ENCODE measurements at places on chromosomes 1 and 21. TPM values are rescaled to one million over a fixed set of nuclear protein-coding genes. Genes with fewer than 3 reads are reported as not detected.

The CBR3 gene
- 2.1 TPM for total RNA-seq

The OR2G6 gene
- not detected for total RNA-seq

The TEDDM1 gene
- total RNA-seq, result not detected

The PIK3R3 gene
- total RNA-seq, result 85.3 TPM

The TCEANC2 gene
- total RNA-seq, result 8.5 TPM

The CA6 gene
- not detected for total RNA-seq

DNA sequence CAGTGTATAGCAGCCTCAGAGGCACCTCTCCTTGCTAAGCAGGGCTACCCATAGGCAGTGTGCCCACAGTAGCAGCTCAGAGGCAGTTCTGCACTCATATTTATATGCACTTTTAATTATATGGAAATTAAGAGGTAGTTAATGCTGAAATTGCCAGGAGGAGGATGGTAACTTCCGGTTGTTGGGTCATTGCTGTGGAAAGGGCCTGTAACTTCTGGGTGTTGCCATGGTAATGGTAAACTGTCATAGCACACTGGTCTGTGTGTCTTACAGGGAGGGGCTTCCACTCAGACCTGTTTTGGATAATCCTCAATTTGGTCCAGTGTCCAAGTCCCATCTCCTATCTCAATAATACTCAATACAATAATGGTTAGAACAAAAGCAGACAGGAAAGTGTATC, 7.6 kb downstream of the CFH start:
- H3K36me3 ChIP-seq, result no peaks in the 10 kb centered on the region
- H3K4me1 ChIP-seq, result no peaks in the 10 kb centered on the region

GRCh38 chr1:57142169-57142568, 176.4 kb upstream of the C8B start:
- H3K27me3 ChIP-seq, result no peaks in the 10 kb centered on the region
- DNase-seq, result no peak
- no peak overlapping the region for H3K27ac ChIP-seq
- no peak overlapping the region for H3K4me3 ChIP-seq
- peaks cover 11% of the 10 kb centered on the region for H3K4me1 ChIP-seq

DNA sequence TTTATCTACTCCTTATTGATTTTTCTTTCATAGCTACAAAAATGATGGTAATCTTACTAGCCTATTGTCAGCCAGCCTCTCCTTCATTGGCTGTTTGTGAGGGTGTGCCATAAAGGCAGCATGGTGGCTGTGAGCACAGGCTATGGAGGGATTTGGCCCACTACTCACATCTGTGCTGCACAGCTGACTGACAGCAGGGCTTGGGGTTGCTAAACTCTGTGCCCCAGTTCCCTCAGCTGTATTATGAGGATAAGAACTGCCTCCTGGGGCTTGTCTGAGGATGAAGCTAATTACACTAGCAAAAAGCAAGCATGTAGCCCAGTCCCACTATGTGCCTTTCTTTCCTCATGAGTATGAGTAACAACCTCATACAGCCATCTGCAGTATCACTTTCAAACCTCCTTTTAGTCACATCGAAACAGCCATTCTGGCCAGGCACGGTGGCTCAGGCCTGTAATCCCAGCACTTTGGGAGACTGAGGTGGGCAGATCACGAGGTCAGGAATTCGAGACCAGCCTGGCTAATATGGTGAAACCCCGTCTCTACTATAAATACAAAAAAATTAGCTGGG, 66.2 kb downstream of the COQ8A start:
- DNase-seq, result no peak
- no peaks in the 10 kb centered on the region for H3K4me1 ChIP-seq
- H3K36me3 ChIP-seq, result peaks cover 10% of the 10 kb centered on the region
- no peak overlapping the region for H3K27ac ChIP-seq
- no peaks in the 10 kb centered on the region for H3K27me3 ChIP-seq

- H3K4me3 ChIP-seq, result no peak overlapping the region
- H3K27ac ChIP-seq, result no peak overlapping the region
- H3K27me3 ChIP-seq, result no peaks in the 10 kb centered on the region
- peaks cover 13% of the 10 kb centered on the region for H3K36me3 ChIP-seq
Measured at GRCh38 chr1:230818367-230818766, 50.0 kb downstream of the C1orf198 start.

- no peak overlapping the region for H3K4me3 ChIP-seq
- no peak overlapping the region for H3K27ac ChIP-seq
- no peak for DNase-seq
- peaks cover 10% of the 10 kb centered on the region for H3K36me3 ChIP-seq
- H3K27me3 ChIP-seq, result no peaks in the 10 kb centered on the region
Measured at GRCh38 chr21:46111857-46112724, 14.2 kb downstream of the COL6A2 start.

DNA sequence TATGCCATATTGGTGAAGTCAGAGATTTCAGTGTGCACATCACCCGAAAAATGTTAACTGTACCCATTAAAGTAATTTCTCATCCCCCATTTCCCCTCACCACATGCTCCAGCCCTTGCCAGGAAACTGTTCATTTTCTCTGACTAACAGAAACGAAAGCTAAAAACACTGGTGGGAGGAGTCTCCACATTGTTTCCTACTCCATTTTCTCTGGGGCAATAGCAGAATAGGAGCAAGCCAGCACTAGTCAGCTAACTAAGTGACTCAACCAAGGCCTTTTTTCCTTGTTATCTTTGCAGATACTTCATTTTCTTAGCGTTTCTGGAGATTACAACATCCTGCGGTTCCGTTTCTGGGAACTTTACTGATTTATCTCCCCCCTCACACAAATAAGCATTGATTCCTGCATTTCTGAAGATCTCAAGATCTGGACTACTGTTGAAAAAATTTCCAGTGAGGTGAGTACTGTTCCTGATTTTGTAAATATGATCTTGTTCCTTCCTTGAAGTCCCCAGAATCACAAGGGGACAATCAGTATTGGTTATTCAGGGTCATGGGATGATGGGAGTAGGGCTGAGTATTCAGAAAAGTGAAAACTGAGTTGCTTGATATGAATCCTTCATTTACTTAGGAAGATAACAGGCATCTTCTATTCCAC, at the start of gene IFI16:
TSS of gene IFI16 (plus strand) at position 204 of the 658 bp plus-strand sequence. CDS start 4,774 bp downstream, outside the sequence.
- H3K27me3 ChIP-seq, result no peaks in the 10 kb centered on the region
- H3K4me1 ChIP-seq, result peaks cover 28% of the 10 kb centered on the region
- no peaks in the 10 kb centered on the region for H3K36me3 ChIP-seq
- DNase-seq, result no peak
- H3K4me3 ChIP-seq, result no peak within 1 kb of the TSS

DNA sequence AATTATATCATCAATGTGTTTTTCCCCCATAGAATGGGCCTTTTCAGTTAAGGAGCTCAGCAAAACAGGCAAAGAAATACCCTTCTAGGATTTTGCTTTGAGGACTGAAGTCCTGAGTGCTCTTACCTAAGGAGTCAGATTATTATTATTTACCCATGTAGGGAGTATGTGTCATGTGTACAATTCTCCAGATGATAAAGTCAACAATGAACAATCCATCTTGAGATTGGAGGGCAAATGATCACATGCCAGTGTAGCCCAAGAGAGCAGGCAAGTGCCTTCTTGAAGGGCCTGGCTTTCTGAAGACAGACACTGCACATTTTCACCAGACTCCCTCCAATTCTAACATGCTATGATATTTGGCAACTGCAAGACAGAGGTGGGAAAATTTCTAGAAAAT, 159.7 kb downstream of the PCNX2 start:
- peaks cover 2% of the 10 kb centered on the region for H3K36me3 ChIP-seq
- no peaks in the 10 kb centered on the region for H3K27me3 ChIP-seq
- DNase-seq, result no peak
- H3K27ac ChIP-seq, result no peak overlapping the region
- H3K4me3 ChIP-seq, result no peak overlapping the region
- H3K4me1 ChIP-seq, result peaks cover 2% of the 10 kb centered on the region

DNA sequence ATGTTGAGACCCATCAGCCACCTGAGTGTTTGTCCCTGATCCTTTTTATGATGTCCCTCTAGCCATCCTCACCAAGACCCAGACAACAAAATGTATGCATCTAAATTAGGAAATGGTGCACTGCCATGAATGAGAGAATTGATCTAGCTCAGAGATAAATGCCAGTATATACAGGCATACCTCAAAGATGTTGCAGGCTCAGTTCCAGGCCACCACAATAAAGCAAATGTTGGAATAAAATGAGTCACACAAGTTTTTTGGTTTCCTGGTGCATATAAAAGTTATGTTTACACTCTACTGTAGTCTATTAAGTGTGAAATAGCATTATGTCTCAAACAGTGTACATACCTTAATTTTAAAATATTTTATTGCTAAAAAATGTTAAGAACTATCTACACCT, 63.9 kb downstream of the CHIA start:
- DNase-seq, result no peak
- H3K4me1 ChIP-seq, result no peaks in the 10 kb centered on the region
- H3K27me3 ChIP-seq, result no peaks in the 10 kb centered on the region
- H3K36me3 ChIP-seq, result no peaks in the 10 kb centered on the region

DNA sequence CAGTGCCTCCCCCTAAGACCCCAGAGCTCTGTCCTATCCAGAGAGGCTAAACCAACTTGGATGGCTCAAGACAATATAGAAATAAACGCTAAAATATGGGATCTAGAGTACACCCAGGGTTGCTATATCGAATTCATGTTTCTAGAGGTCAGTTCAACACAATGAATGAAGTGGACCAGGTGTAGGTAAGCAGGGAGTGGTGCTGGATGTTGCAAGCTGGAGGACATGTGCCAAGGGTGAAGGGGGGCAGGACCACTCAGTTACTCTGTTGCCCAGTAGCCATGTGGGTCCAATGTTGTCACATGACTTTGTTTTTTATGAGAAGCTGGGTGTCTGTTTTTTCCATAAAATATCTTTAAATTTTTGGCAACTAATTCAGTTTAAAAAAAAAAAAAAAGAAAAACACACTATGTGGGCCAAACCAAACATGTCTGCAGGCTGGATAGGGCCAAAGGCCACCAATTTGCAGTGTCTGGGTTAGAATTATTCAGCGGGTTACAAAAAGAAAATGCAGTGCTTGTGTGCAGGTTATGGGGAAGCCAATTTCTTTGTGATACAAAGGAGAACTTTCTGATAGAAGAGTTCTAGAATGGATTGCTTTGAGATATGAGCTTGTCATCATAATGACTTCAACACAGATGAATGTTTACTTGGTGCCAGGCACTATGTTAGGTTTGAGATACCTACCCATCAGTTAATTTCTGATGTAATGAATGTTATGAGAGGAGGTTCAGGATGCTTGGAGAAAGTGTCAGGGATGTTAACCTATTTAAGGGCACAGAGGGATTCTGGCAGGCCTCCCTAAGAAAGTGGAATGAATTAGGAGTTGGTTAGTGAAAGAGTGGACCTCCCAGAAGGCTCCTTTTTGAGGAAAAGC, 8.9 kb downstream of the CACHD1 start:
- H3K4me1 ChIP-seq, result peaks cover 57% of the 10 kb centered on the region
- H3K27me3 ChIP-seq, result no peaks in the 10 kb centered on the region
- H3K27ac ChIP-seq, result no peak overlapping the region
- H3K4me3 ChIP-seq, result no peak overlapping the region

Data from neural crest cell (in vitro differentiated cells).